ENCODE measurements at places on chromosomes 12 and 14. TPM values are rescaled to one million over a fixed set of nuclear protein-coding genes. Genes with fewer than 3 reads are reported as not detected.

DNA sequence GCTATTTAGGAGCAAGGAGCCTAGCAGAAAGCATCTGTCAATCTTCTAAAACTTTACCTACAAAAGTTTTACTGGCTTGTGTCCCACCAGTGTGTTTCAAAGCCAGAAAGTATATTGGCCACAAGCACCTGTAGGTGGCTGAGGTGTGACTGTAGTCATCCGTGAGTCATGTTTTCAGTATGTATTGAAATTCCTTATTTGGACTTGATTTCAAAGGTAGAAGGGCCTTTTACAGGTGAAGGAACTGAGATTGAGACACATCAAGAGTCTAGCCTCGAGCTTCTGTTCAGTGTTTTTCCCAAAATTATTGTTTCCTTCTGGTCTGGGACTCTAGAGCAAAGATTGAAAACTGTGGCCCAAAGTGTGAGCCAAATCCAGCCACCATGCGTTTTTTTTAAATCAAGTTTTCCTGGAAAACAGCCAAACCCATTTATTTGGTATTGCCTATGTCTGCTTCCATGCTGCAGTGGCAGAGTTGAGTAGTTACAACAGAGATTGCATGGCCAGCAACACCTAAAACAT is 195.3 kb upstream of the BCL2L14 start:
- H3K4me3 ChIP-seq: no peak overlapping the region
- H3K27me3 ChIP-seq: no peaks in the 10 kb centered on the region
- H3K36me3 ChIP-seq: peaks cover 7% of the 10 kb centered on the region
- DNase-seq: no peak

DNA sequence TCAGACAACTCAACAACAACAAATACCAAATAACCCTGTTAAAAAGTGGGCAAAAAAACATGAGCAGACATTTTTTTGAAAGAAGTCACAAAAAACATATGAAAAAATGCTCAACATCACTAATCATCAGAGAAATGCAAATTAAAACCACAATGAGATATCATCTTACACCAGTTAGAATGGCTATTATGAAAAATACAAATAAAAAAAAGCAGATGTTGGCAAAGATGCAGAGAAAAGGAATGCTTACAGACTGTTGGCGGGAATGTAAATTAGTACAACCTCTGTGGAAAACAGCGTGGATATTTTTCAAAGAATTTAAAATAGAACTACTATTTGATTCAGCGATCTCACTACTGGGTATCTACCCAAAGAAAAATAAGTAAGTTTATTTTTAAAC is 114.0 kb downstream of the SLC38A4 start:
- no peak for DNase-seq
- no peaks in the 10 kb centered on the region for H3K27me3 ChIP-seq
- H3K4me3 ChIP-seq: no peak overlapping the region

DNA sequence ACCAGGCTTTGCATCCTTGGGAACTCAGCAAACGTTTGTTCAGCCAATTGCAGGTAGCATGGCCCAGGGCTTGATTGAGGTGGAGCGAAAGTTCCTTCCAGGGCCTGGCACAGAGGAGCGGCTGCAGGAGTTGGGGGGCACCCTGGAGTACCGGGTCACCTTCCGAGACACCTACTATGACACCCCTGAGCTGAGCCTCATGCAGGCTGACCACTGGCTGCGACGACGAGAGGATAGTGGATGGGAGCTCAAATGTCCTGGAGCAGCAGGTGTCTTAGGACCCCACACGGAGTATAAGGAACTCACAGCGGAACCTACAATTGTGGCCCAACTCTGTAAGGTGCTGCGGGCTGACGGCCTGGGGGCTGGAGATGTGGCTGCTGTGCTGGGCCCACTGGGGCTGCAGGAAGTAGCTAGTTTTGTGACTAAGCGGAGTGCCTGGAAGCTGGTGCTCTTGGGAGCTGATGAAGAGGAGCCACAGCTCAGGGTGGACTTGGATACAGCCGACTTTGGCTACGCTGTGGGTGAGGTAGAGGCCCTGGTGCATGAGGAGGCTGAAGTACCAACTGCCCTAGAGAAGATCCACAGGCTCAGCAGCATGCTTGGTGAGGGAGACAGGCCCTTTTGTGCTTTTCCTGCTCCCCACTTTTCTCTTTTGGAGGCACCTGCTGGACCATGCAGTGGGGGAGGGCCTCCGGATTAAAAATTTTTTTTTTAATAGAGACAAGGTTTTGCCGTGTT is 799 bp downstream of the THTPA start:
- no peak for DNase-seq
- H3K4me1 ChIP-seq: peaks cover 4% of the 10 kb centered on the region
- no peaks in the 10 kb centered on the region for H3K27me3 ChIP-seq

GRCh38 chr14:84543859-84544258 is 986.1 kb upstream of the FLRT2 start:
- H3K27me3 ChIP-seq: no peaks in the 10 kb centered on the region
- peaks cover 8% of the 10 kb centered on the region for H3K4me1 ChIP-seq
- no peak overlapping the region for H3K4me3 ChIP-seq

GRCh38 chr12:124564971-124565491 is 2.4 kb downstream of the NCOR2 start:
- no peaks in the 10 kb centered on the region for H3K27me3 ChIP-seq
- no peak for DNase-seq
- H3K27ac ChIP-seq: no peak overlapping the region

DNA sequence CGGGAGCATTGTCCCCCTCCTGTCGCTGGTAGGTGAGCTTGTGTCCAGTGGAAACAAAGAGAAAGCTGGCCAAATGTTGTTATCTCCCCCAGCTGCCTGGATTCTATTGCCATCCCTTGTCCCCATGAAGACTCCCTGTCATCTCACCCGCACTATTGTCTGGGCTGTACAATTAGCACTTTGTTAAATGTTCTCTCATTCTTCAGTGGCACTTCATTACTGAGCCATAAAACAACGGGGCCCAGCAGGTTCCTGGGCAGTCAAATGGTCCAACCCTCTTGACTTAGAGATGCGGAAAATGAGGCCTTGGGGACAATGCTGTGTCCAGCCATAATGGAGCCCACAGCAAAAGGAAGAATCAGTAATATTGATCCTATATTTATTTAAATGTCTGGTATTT is 13.2 kb upstream of the COL2A1 start:
- no peak overlapping the region for H3K4me3 ChIP-seq
- no peaks in the 10 kb centered on the region for H3K4me1 ChIP-seq
- no peaks in the 10 kb centered on the region for H3K36me3 ChIP-seq
- H3K27ac ChIP-seq: no peak overlapping the region

ACSM4 gene
- total RNA-seq: not detected

Measured in H9 (cell line).